Lower lobe of right lung (tissue), 2 donors: ENCODE measurements at places on chromosomes 12 and 14. TPM values are rescaled to one million over a fixed set of nuclear protein-coding genes. Genes with fewer than 3 reads are reported as not detected.

The GAPDH gene
- 766 TPM for total RNA-seq

The SLC39A5 gene
- total RNA-seq, result not detected

The KRT75 gene
- total RNA-seq, result not detected

The HOXC11 gene
- total RNA-seq, result not detected

The AMDHD1 gene
- total RNA-seq, result 1.8 TPM

The FIGNL2 gene
- 0.95 TPM for total RNA-seq

The LTBR gene
- total RNA-seq, result 122 TPM

The ST8SIA1 gene
- total RNA-seq, result 9.1 TPM

The KRT83 gene
- not detected for total RNA-seq

The STAC3 gene
- total RNA-seq, result 8.7 TPM

The ESRRB gene
- total RNA-seq, result not detected

The TEX52 gene
- total RNA-seq, result not detected

The EXOC3L4 gene
- 3.6 TPM for total RNA-seq

The VDR gene
- 24.3 TPM for total RNA-seq

The DCAF11 gene
- total RNA-seq, result 64.9 TPM

The IFNG-AS1 gene
- not detected for total RNA-seq

The PPP4R4 gene
- total RNA-seq, result 5.9 TPM

The HECTD1 gene
- total RNA-seq, result 166 TPM

The OAS2 gene
- total RNA-seq, result 96.4 TPM

The GNPTAB gene
- 59.2 TPM for total RNA-seq

The WIF1 gene
- total RNA-seq, result 97.0 TPM

The SLC17A8 gene
- total RNA-seq, result not detected

The CLEC4D gene
- 1.4 TPM for total RNA-seq
